ENCODE measurements at places on chromosomes 13 and 19. TPM values are rescaled to one million over a fixed set of nuclear protein-coding genes. Genes with fewer than 3 reads are reported as not detected.

The ELSPBP1 gene
- not detected for total RNA-seq

The KIRREL2 gene
- 0.31 TPM for total RNA-seq

The ARGLU1 gene
- 79.1 TPM for total RNA-seq

The JSRP1 gene
- total RNA-seq = 73.2 TPM

The PRR36 gene
- total RNA-seq = 0.09 TPM

The PSG3 gene
- 1.3 TPM for total RNA-seq

GRCh38 chr19:43524922-43525835, 1.8 kb downstream of the ETHE1 start:
- peaks cover 24% of the 10 kb centered on the region for H3K4me1 ChIP-seq
- no peaks in the 10 kb centered on the region for H3K27me3 ChIP-seq
- peak; percentile 57 for DNase-seq
- peak overlapping the region; percentile 73 for H3K4me3 ChIP-seq
- peak overlapping the region; percentile 29 for H3K27ac ChIP-seq
- H3K36me3 ChIP-seq = no peaks in the 10 kb centered on the region

DNA sequence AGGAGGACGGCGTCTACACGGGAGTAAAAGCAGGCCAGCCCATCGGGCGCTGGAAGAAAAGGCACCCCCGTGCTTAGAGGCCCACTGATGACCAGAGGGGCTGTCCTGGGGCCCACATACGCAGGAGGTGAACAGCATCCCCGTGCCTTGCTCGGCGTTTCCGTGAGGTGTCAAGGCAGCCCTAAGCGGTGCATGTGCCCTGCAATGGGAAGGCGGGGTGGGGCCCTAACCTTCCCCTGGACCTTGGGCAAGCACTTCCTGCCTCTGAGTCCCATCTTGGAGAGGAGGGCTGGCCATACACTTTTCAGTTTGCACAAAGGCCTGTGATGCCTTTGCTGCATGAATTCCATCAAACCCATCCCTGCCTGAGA, 47.8 kb upstream of the ATP11A start:
- H3K36me3 ChIP-seq = no peaks in the 10 kb centered on the region
- H3K27ac ChIP-seq = no peak overlapping the region
- no peak overlapping the region for H3K4me3 ChIP-seq
- no peaks in the 10 kb centered on the region for H3K4me1 ChIP-seq
- DNase-seq = no peak
- H3K27me3 ChIP-seq = peaks cover 23% of the 10 kb centered on the region

GRCh38 chr19:2912306-2912705, 11.6 kb downstream of the ZNF57 start:
- no peak overlapping the region for H3K27ac ChIP-seq
- no peak overlapping the region for H3K4me3 ChIP-seq
- H3K27me3 ChIP-seq = no peaks in the 10 kb centered on the region
- DNase-seq = no peak
- H3K4me1 ChIP-seq = no peaks in the 10 kb centered on the region

GRCh38 chr13:73171926-73172325, 113.1 kb downstream of the KLF5 start:
- DNase-seq = no peak
- H3K36me3 ChIP-seq = no peaks in the 10 kb centered on the region
- no peak overlapping the region for H3K27ac ChIP-seq
- H3K4me1 ChIP-seq = no peaks in the 10 kb centered on the region
- H3K27me3 ChIP-seq = no peaks in the 10 kb centered on the region

- H3K36me3 ChIP-seq = peaks cover 2% of the 10 kb centered on the region
- no peaks in the 10 kb centered on the region for H3K27me3 ChIP-seq
- peaks cover 20% of the 10 kb centered on the region for H3K4me1 ChIP-seq
- no peak overlapping the region for H3K27ac ChIP-seq
- no peak overlapping the region for H3K4me3 ChIP-seq
These were observed 22.3 kb downstream of the SLC7A1 start for GRCh38 chr13:29573190-29573589.

- H3K27ac ChIP-seq = no peak overlapping the region
- no peaks in the 10 kb centered on the region for H3K36me3 ChIP-seq
- peaks cover 53% of the 10 kb centered on the region for H3K27me3 ChIP-seq
- peaks cover 10% of the 10 kb centered on the region for H3K4me1 ChIP-seq
- DNase-seq = no peak
These were observed 2.8 kb downstream of the PALM3 start for GRCh38 chr19:14059093-14059480.

DNA sequence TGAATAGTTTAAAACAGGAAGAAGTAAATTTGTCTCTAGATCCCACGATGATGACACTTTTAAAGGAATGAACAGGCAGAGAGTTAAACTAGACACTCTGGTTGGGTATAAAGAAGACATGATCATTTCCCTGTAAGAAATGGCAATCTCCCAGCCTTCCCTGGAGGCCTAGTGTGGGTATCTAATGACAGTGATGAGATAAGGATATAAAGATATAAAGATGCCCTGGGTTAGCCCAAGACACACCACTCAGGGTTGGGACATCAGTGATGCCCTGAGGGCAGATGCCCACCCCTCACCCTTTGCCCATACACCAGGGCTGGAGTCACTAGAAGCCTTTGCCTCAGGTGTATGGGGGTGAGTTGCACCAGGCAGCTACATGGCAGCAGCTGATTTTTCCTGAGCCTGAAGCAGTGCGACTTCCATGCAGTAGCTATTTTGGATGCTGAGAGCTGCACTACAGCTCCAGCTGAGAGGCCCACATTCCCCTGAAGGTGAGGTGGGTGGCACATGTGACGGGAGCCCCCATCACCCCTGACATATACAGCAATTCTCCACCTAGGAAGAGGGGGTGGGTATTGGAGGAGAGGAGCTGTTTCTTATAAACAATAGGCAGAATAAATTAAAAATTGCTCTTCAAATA, 177.5 kb downstream of the NDFIP2 start:
- no peaks in the 10 kb centered on the region for H3K36me3 ChIP-seq
- peak overlapping the region; percentile 85 for H3K27ac ChIP-seq
- H3K27me3 ChIP-seq = no peaks in the 10 kb centered on the region
- peak; percentile 36 for DNase-seq
- H3K4me1 ChIP-seq = peaks cover 16% of the 10 kb centered on the region
- H3K4me3 ChIP-seq = no peak overlapping the region

DNA sequence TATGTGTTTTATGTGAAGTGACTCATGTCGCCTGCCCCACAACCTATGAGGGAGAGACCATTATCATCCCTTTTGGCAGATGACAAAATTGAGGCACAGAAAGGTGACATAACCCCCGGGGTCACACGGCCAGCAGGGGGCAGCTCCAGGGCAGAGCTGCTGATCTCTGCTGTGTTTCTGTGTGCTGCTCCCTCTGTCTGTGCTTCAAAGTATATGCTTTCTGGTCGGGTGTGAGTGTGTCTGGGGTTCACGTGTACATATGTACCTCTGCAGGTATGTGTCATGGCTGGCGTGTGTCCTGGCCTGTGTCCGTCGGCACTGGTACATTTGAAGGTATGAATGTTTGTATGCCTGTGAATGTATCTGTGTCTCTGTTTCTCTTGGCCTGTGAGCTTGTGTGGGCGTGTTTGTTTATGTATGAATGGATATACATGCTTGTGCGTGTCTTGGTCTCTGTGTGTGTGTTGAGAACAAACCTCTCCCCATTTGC, 7.1 kb downstream of the LIPE start:
- no peaks in the 10 kb centered on the region for H3K36me3 ChIP-seq
- DNase-seq = no peak
- H3K4me1 ChIP-seq = peaks cover 34% of the 10 kb centered on the region
- no peak overlapping the region for H3K4me3 ChIP-seq

GRCh38 chr19:35601971-35602370, 10.6 kb upstream of the HAUS5 start:
- no peaks in the 10 kb centered on the region for H3K27me3 ChIP-seq
- no peaks in the 10 kb centered on the region for H3K36me3 ChIP-seq
- no peak overlapping the region for H3K4me3 ChIP-seq
- no peaks in the 10 kb centered on the region for H3K4me1 ChIP-seq
- no peak overlapping the region for H3K27ac ChIP-seq

DNA sequence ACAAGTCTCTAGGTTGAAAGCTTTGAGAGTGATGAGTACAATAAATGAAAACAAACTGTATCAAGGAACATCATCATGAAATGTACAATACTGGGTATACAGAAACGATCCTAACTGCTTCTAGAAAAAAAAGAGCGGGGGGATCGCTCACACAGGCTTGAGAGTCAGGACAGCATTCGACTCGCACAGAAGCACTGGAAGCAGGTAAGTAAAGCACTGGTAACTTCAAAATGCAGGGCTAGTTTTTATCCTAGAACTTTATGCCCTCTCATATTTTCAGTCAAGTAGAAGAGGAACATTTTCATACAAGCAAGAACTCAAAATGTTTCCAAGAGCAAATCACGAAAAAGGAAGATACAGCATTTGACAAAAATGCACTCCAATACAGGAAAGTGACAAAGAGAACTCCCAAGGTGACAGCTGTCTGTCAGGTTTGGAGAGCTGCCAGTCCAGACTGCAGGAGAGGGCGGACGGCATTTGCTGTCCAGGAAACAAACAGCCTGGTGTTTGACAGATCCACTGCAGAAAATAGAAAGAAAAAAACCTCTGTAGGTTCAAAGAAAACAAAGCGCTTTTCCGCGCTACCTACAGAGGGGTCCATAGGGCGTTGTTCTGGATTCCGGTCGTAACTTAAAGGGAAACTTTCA, 58.2 kb upstream of the XPO4 start:
- H3K4me1 ChIP-seq = no peaks in the 10 kb centered on the region
- peak; percentile 23 for DNase-seq
- no peak overlapping the region for H3K27ac ChIP-seq
- no peaks in the 10 kb centered on the region for H3K36me3 ChIP-seq

- H3K4me3 ChIP-seq = no peak overlapping the region
- DNase-seq = no peak
- no peak overlapping the region for H3K27ac ChIP-seq
- no peaks in the 10 kb centered on the region for H3K27me3 ChIP-seq
- no peaks in the 10 kb centered on the region for H3K36me3 ChIP-seq
These were observed 10.1 kb downstream of the C19orf38 start for GRCh38 chr19:10858204-10858828.

DNA sequence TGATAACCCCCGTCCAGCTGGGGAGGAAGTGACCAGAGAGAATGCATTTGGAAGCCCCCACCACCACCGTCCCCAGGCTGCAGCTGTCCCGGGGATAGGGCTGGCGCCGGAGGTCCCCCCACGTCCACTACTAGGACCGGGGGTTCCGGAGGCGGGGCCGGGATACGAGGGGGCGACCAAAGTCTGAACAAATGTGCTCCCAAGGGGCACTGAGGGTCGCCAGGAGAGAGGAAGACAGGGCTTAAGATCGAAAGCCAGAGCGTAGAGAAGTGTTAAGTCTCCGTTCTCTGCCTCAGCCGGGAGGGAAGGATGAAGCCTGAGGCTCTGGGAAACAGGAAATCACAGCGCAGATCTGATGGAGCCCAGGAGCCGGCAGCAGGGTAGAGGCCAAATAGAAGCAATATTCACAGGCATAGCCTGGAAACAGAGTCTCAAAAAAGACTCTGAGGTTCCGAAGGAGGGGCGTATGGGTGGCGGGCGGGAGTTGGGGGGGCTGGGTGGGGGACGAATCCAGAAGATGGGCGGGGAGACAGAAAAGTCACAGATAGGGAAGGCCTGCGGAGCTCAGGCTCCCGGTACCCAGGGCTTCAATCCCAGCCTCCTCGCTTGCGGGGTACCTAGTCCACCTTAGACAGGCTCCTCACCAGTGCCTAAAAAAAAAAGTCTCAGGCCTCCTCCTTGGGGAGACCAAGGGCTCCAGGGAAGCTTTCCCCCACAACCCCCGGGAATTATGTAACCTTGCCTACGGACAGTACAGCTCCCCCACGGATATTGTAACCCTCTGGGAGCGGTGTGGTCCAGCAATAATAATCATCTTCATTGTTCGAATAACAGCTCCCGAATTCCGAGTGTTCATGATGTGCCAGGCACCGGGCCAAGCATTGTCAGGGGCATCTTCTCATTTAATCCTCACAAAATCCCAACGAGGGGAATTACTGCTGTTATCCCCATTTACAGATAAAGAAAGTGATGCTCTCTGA, 1.1 kb upstream of the ERF start:
- H3K27ac ChIP-seq = peak overlapping the region; percentile 99
- H3K36me3 ChIP-seq = no peaks in the 10 kb centered on the region
- peak; percentile 91 for DNase-seq
- H3K4me3 ChIP-seq = peak overlapping the region; percentile 61
- H3K27me3 ChIP-seq = no peaks in the 10 kb centered on the region
